H1 (cell line): ENCODE measurements at places on chromosomes 1 and 21.
A peak's percentile ranks its signal among the peaks of the same experiment; 100 is the strongest.

DNA sequence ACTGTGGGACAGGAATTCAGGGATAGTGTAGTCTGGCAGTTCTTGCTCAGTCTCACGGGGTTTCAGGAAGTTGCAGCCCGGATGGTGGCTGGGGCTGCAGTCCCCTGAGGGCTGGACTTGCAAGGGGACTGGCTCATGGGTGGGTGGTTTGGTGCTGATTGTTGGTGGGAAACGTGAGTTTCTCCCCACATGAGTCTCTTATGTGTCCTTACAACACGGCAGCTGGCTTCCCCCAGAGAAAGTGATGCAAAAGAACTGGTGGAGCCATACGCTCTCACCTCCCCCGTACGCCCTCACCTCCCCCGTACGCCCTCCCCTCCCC, 64.9 kb downstream of the EVA1C start:
- no peak for DNase-seq

DNA sequence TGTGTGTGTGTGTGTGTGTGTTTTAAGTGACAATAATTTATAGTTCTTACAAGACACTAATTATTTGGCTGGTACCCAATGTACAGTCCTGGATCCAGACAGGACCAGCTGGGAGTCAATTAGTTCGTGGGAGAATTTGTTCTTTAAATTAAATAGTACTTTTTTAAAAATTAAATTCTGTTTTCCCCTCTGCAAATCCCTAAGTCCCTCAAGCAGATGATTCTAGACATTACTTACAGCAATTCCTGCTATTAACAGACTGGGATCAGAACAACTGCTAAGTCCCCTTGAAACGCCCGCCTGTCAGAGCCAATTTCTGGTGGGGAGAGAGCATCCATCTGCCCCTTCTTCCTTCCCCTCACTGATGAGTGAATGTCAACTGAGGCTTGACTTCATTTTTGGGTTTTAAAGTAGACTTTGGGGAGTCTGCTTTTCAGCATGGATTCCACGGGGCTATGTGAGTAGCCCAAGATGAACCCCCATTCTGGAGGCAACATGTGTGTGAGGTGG, 83.9 kb downstream of the SMYD2 start:
- no peak for DNase-seq

- DNase-seq = peak; percentile 84
Observed at GRCh38 chr1:179586107-179586823, 5.4 kb upstream of the TDRD5 start.

DNA sequence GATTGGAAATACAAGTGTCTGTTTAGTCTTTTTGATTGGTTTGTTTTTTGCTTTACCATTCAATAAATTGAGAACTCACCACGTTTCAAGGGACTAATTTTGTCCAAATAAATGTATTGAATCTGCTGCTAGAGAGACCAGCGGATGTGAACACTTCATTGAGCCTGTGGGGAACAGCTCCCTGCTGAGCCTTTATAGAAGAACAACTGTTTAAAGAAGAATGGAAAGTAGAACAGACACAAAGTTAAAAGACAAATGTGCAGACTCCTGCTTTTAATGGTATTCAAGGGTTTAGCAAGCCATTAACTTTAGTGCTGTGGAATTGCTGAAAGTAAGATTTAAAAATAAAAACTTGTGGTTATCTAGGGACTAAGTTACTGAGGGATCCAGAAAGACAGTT, 817.7 kb upstream of the B3GALT2 start:
- no peak for DNase-seq

DNA sequence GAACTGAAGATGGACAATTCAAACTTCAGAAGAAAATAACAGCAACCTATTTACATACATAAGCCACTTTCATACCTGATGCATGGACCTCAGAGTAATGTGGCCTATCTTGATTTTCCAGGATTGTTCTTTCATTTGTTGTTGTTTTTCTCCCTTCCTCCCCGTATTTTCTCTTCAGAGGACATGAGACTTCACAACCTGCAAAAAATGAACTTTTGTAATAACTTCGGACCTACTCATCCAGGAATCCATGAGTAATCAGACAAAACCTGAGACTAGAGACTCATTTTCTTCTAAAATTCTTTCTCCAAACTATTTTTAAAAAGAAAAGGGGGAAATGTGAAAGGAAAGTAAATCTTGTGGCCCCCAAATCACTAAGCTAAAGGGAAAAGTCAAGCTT, 17.6 kb upstream of the PLA2G5 start:
- DNase-seq = no peak

DNA sequence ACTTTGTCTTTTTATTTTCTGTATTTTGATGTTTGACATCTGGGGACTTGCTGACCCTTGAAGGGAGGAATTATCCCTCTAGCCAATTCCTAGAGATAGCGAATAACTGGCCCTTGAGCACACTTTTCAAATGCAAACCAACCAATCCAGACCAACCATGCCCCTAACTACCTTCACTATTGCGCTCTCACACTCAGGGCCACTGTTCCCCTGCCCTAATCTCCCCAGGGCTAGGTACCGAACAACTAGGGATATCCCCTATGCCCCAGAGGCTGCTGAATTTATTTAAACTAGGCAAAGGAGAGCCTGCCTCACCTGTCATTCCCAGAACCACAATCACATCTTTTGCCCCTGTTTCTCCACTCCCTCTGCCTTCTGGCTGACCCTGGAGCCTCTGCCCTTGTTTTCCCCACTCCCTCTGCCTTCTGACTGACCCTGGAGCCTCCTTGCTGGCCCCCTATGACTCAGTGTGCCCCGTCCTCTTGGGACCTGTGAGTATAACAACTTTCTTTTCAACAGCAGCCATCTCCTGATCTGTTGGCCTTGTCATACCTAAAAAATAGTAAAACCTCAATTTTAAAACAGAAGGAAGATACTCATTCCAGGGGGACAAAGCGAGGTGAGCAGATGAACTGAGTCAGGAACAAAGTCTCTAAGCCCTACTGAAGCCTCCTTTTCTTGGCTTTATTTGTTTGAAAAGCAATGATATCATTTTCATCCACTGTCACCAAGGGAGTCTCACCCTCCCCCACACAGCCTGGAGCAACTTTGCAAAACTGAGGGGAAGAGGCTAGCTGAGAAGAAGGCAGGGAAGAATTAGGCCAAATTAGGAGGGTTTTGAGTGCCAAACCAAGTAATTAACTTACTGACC, 115.5 kb downstream of the NMNAT2 start:
- DNase-seq = no peak

DNA sequence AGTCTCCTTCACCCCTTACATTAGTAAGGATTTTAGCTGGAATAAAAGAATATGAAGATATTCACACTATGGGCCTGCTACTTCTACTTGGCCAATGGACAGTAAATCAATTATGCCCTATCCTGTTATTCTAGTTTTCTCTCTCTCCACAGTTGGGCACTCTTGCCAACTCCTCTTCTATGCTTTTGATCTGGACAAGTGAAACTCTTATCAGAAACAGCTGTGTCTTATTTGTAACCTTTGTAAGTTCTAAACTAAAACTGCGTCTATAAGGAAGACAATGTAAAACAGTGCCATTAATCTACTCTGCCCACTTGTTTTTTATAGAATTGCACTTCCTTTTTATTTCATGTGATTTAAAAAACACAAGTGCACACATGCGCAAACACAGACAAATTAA, 244.0 kb upstream of the DMRTA2 start:
- no peak for DNase-seq

GRCh38 chr21:43890042-43890441, 25.0 kb downstream of the AGPAT3 start:
- no peak for DNase-seq

DNA sequence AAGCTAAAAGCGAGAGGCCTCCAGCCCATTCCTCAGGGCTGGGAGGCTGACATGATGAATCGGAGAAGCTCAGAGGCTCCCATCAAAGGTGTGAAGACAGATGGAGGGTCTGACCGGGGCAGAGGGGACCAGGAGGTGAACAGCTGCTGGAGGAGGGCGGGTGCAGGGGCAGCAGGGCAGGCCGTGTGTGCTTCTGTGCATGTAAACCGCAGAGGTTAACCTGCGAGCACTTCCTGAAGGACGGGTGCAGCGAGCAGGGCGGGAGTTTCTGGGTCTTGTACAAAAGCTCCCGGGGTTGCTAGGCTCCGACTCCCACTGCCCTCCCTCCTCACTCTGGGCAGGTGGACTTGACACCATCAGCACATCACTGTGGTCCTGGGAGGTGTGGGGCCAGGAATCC, 75.2 kb downstream of the PAX7 start:
- no peak for DNase-seq

- DNase-seq = no peak
Observed at GRCh38 chr21:43957611-43958362, 54.3 kb upstream of the TRAPPC10 start.

- no peak for DNase-seq
Observed at GRCh38 chr1:242530761-242531160, 6.3 kb upstream of the PLD5 start.

GRCh38 chr1:107550358-107550757, 409.5 kb downstream of the NTNG1 start:
- DNase-seq = no peak

GRCh38 chr1:64161357-64161941, 42.0 kb upstream of the UBE2U start:
- DNase-seq = no peak

- DNase-seq = no peak
Observed at GRCh38 chr1:12001996-12002493, 17.3 kb upstream of the MIIP start.

- DNase-seq = no peak
Observed at GRCh38 chr1:201298396-201299381, 15.4 kb downstream of the PKP1 start.

GRCh38 chr1:10935246-10935645, 77.2 kb upstream of the TARDBP start:
- no peak for DNase-seq

DNA sequence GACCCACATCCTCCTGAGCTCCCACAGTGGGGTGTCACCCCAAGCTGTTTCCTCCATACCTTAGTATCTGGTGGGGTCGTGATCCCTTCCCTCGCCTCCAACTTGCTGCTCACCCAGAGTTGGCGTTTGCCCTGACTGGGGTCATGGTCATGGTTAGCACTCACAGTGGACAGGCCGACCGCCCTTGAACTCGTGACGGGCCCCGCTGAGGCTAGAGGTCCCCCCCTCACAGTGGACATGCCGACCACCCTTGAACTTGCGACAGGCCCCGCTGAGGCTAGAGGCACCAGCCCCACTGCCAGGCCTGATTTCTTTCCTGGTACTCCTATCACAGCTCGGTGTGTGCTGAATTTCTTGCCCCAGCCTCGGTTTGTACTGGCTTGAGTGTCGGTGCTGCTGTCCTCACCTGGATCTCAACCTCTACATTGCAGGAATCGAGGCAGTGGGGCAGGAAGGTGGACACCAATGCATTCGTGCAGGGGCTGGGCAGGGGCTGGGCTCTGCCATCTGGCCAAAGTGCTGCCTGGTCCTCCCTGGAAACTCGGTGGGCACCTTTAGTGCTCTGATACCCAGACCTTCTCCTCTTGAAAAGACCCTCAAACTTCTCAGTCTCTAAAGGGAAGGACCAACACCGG, 37.5 kb upstream of the AJAP1 start:
- DNase-seq = no peak

- no peak for DNase-seq
Observed at GRCh38 chr1:58325866-58326265, 220.7 kb downstream of the OMA1 start.

- no peak for DNase-seq
Observed at GRCh38 chr1:96519851-96520578, 201.6 kb upstream of the PTBP2 start.

DNA sequence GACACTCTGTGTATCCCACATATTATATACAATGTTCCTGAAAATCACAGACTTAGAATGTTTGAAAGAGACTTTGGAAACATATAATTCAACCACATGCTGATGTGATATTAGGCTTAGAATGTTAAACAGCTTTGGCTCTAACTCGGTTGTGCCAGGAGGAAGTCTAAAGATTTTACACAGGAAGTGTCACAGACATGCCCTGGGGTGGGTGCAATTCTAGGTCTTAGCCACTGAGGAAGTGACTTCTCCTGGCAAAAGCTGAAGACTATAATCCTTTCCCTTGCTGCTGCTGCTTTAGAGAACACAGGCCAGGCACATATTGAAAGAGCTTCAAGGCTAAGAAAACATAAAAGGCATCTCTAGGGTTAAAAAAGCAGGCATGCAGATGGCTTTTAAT, 51.0 kb downstream of the RPL5 start:
- no peak for DNase-seq

DNA sequence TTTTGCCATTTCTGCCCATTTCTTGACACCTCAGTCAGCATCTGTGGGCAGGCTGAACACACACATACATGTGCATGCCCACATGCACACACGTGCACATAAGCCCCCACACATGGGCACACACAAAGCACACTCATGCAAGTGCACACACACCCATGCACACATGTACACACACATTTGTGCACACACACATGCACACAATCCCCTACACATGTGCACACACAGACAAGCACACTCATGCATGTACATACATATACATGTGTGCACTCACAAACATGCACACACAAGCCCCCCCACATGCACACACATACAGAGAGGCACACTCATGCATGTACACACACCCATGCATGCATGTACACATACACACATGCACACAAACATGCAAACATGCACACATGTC, 83.5 kb upstream of the ACTRT2 start:
- DNase-seq = no peak

DNA sequence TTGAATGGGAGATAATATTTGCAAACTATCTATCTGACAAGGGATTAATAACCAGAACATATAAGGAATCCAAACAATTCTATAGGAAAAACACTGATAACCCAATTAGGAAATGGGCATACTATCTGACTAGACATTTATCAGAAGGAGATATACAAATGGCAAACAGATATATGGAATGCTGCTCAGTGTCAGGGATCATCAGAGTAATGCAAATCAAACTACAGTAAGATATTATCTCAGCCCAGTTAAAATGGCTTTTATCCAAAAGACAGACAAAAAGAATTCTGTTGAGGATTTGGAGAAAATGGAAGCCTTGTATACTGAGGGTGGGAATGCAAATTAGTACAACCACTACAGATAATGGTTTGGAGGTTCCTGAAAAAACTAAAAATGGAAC, 758.0 kb upstream of the B3GALT2 start:
- no peak for DNase-seq

GRCh38 chr21:16070207-16070651, 340.4 kb downstream of the USP25 start:
- DNase-seq = no peak
